ENCODE measurements at places on chromosomes 1 and 21.

- DNase-seq, result no peak
Observed at GRCh38 chr21:14241297-14241696, 25.3 kb downstream of the RBM11 start.

- DNase-seq, result no peak
Observed at GRCh38 chr1:227544067-227545050, 19.0 kb upstream of the ZNF678 start.

DNA sequence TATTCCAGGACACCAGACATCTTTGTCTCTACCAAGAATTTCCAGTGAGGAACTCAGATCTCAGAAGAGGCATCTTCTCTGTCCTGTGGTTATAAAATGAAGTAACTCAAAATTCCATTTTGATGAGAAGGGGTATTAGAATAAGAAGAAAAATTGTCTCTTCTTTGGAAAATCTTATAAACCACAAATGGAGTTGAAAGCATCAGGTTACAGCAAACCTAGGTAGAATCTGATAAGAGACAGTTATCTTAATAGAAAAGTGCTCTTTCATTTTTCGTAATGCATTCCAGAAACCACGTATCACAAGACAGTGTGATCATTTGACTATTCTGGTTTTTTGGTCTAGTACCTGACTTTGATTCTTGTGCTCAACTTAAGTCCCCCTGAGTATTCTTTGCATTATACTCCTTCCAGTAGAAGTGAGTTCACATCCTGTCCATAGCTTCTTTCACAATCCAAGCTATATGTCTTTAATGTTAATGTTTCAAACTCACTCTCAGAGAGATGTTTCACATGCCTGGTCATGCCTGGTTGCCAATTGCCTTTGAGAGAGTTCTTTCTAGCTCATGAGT, 120.9 kb upstream of the PRDX6 start:
- no peak for DNase-seq

DNA sequence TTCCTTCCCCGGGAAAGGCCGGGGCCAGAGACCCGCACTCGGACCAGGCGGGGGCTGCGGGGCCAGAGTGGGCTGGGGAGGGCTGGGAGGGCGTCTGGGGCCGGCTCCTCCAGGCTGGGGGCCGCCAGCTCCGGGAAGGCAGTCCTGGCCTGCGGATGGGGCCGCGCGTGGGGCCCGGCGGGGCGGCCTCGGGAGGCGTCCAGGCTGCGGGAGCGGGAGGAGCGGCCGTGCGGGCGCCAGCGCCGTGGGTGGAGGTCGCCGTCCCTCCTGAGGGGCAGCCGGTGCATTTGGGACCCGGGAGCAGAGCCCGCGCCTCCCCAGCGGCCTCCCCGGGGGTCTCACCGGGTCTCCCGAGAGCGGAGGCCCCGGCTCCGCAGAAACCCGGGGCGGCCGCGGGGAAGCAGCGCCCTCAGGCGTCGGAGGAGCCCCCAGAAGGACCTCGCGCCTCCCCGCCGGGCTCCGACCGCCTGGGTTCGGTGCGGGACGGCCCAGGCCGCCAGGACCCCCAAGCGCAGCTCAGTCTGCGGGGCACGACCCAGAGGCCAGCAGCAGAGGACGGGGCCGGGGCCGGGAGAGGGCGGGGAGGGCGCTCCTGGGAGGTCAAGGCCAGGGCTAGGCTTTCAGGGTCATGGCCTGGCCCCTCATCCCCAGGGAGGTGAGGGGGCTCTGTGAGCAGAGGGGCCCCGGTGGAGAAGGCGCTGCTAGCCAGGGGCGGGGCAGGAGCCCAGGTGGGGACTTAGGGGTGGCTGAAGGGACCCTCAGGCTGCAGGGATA, 7.2 kb upstream of the SLX9 start:
- DNase-seq, result peak; percentile 72

GRCh38 chr1:161973924-161974845, 49.5 kb downstream of the OLFML2B start:
- no peak for DNase-seq

- DNase-seq, result no peak
Observed at GRCh38 chr1:225343618-225344017, 84.2 kb downstream of the LBR start.

- no peak for DNase-seq
Observed at GRCh38 chr21:45797338-45797737, 153.8 kb downstream of the PCBP3 start.

DNA sequence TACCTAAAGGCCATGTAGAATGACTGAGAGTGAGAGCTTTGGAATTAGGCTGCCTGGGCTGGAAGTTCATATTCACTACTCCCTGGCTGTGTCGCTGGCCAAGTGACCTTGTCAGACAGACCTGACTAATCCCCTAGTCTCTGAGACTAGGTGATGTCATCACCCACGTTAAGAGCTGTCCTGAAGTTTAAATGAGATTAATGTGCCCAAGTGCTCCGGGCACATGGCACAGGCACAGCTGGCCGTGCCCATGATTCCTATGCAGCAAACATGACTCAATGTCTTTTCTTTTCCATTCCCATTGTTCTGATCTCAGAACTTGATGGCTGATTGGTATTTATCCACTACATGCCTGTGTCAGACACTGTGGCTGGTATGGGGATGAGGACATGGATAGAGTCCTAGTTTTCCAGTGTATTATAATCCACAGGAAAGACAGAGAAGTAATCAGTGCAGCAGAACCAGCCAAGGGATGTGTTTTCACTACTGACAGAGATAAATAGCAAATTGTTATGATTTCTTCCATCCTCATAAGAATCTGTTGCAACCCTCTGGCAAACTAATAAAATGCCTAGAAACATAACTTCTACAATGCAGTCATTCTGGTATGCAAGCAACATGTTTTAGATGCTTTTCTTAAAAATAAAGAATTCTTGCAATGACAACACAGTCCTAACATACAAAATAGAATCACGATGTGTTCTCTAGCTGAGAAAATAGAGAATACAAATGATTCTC, 180.9 kb downstream of the PCP4 start:
- DNase-seq, result no peak
